ENCODE measurements at places on chromosomes 16 and 17. TPM values are rescaled to one million over a fixed set of nuclear protein-coding genes. Genes with fewer than 3 reads are reported as not detected.

The CDRT15 gene
- polyA plus RNA-seq, result not detected

The TSR1 gene
- polyA plus RNA-seq, result 10.8 TPM

The OTOA gene
- 0.11 TPM for polyA plus RNA-seq

The CCDC200 gene
- not detected for polyA plus RNA-seq

The ZDHHC1 gene
- polyA plus RNA-seq, result 6.0 TPM

The TERB1 gene
- not detected for polyA plus RNA-seq

The ZNF232 gene
- polyA plus RNA-seq, result 3.1 TPM

The TNFRSF17 gene
- not detected for polyA plus RNA-seq

The IRX6 gene
- not detected for polyA plus RNA-seq

The PHOSPHO1 gene
- polyA plus RNA-seq, result 0.51 TPM

The DLX4 gene
- polyA plus RNA-seq, result 2.3 TPM

The PRAC1 gene
- polyA plus RNA-seq, result not detected

The MTSS2 gene
- polyA plus RNA-seq, result 1.5 TPM

The C17orf78 gene
- not detected for polyA plus RNA-seq

The KRTAP4-1 gene
- not detected for polyA plus RNA-seq

The IGFALS gene
- not detected for polyA plus RNA-seq

The TBKBP1 gene
- 0.45 TPM for polyA plus RNA-seq

The BTBD17 gene
- polyA plus RNA-seq, result not detected

The SRP68 gene
- 47.1 TPM for polyA plus RNA-seq

The FOXC2 gene
- polyA plus RNA-seq, result not detected

The ATAD5 gene
- polyA plus RNA-seq, result 0.57 TPM

The MT1G gene
- polyA plus RNA-seq, result 1.4 TPM

The ORAI3 gene
- polyA plus RNA-seq, result 80.3 TPM

The OR3A3 gene
- polyA plus RNA-seq, result not detected

The SLC5A11 gene
- not detected for polyA plus RNA-seq

The HSD17B2 gene
- not detected for polyA plus RNA-seq

The STX1B gene
- 1.7 TPM for polyA plus RNA-seq

The GPR179 gene
- polyA plus RNA-seq, result not detected

Data from CD14-positive monocyte (primary cell).